ENCODE measurements at places on chromosomes 1 and 21.

DNA sequence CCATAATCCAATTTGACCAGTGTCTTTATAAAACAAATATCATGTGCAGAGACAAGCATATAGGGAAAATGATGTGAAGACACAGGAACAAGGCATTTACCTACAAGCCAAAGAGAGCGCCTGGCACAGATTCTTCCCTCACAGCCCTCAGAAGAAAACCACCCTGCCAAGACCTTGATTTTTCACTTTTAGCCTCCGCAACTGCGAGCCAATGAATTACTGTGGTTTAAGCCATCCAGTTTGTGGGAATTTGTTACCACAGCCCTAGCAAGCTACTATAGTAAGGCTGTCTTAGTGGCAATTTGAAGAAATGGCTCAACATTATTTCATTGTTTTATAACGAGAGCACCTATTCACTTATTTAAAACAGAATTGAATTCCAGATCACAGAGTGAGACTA, 85.7 kb upstream of the CCDC190 start:
- DNase-seq = no peak

GRCh38 chr1:52552236-52552504, 722 bp downstream of the TUT4 start:
- DNase-seq = peak; percentile 58

- DNase-seq = peak; percentile 46
Observed at GRCh38 chr1:246782120-246782900, 58.1 kb downstream of the SCCPDH start.

- no peak for DNase-seq
Observed at GRCh38 chr21:27681038-27681437, 714.1 kb upstream of the ADAMTS5 start.

GRCh38 chr1:8283058-8283884, 34.6 kb upstream of the SLC45A1 start:
- DNase-seq = no peak

All from pancreas (tissue), 10 donors.